Fibroblast of pulmonary artery (primary cell): ENCODE measurements at places on chromosomes 4 and X.

DNA sequence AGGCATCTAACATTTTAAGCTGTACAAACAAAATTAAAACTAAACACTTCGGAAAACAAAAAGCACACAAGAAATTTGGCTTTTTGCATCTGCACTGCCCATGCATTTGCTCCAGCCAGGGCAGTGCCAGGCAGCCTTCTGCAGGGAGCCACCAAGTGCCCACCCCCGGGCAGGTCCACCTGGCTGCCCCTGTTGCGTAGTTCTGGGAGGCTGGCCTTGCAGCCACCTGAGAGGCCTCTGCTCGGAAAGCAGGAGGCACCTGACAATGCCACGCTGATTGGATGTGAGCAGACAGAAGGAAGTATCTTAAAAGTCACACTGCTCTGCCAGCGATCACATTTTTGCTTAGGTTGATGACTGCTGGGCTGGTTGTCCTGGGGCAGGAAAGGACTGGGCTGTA, 3.5 kb downstream of the TMEM271 start:
- no peak for DNase-seq

DNA sequence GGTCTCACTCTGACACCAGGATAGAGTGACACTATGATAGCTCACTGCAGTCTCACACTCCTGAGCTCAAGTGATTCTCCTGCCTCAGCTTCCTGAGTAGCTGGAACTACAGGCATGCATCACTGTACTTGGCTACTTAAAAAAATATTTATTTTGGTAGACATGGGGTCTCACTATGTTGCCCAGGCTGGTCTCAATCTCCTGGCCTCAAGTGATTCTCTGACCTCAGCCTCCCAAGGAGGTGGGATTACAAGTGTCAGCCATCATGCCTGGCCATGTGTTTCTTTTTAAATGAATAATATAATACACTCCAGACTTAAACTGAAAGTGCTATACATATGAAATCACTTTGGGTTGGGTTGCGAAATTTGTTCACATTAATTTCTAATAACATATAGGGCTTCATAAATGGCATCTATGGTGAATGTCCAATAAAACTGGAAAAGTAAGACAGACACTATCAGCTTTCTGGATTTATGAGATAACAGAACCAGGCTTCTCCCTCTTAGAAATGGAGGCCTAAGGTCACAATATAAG, 48.0 kb downstream of the SEC24D start:
- no peak for DNase-seq

DNA sequence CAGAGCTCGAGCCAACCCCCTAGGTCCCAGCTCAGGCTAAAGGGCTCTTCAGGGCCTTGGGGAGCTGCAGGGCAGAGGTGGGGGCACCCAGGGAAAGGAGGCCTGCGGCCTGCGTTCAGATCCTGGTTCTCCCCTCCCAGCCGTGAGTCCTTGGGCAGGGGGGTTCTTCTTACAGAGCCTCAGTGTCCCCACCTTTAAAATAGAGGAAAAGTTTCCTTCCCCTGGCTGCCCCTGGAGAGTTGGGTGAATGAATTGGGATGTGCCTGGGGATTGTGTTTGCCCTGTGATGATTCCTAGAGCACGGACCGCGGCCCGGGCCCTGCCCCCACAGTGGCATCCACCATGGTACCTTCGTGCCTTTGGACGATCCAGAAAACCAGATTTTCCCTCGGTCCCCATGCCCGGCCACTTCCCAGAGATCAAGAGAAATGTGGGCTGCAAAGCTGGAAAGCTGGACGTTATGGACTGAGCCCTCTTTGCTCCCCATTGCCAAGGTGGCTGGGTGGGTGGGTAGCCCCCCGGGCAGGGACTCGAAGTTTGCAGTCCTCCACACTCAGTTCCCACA, 11.4 kb downstream of the HTRA3 start:
- DNase-seq, result no peak

DNA sequence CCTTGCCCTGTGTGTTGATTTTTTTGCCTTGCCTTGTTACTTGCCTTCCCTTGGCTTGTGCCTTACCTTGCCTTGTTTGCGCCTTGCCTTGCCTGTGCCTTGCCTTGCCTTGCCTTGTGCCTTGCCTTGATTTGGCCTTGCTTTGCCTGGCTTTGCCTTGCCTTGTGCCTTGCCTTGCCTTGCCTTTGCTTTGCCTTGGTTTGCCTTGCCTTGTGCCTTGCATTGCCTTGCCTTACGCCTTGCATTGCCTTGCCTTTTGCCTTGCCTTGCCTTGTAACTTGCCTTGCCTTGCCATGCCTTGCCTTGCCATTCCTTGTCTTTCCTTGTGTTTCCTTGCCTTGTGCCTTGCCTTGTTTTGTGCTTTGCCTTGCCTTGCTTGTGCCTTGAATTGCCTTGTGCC, 94.6 kb downstream of the TAB3 start:
- no peak for DNase-seq
